H1 (cell line): ENCODE measurements at places on chromosomes 7 and 10. TPM values are rescaled to one million over a fixed set of nuclear protein-coding genes. Genes with fewer than 3 reads are reported as not detected.

DNA sequence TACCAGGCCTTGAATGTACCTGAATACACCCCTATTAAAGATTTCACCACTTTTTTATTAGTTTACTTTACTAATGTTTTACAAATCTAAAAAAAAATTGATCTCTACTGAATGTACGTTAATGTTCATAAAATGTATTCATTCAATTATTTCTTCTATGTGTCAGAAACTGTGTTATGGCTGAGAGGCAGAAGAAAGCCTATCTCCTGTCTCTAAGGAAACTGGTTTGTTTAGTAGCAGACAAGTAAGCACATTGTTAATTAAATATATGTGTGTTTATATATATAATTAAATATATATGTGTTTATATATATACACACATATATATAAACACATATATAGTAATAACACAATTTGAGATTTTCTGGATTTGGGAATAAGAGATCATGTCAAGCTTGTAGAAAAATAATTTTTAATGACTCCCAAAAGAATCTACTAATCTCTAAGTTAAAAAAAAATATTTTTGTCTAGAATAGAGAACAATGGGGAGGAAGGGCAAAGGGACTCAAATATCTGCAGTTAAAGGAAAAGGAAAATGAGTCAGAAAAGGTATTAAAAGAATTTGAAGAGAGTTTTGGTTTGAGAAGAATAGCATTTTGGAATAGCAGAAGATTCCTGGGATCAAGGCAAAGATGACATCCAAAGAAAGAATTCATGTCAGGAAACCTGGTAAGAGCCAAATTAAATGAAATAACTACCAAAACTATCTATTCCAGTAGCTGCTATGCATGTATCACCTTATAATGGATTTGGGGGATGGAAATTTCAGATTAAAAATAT is 92.1 kb downstream of the CH25H start:
- no peak for DNase-seq

GRCh38 chr10:78572565-78572964 is 496.2 kb upstream of the ZMIZ1 start:
- DNase-seq, result no peak

DNA sequence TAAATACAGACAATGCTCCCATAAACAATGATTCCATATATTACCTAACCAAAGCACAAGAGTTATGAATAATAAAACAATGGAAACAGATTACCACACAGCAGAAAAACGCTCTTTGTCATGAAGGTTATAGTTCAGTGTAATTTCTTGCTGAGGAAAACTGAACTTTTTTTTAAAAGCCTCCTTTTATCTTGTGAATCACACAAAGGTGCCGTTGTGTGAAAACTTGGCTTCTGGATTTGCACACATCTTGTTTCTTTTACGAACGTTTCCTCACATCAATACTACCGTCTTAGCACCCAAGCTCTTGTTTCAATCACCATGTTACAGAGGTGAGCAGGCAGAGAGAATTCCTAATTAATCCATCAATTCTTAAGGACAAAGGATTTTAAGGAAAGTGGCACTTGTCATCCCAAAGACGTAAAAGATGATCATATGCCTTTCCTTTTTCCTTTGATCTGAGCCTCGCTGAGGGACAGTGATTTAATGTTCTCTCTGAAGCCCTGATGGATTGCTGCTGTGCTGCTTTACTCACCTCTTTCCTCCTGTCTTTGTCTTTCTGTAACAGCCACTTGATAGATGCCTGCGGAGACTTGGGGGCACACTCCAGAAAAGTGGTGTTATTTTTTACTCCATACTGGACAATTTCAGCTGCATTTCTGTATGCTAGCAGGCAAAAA is 110.1 kb downstream of the CD36 start:
- no peak for DNase-seq

DNA sequence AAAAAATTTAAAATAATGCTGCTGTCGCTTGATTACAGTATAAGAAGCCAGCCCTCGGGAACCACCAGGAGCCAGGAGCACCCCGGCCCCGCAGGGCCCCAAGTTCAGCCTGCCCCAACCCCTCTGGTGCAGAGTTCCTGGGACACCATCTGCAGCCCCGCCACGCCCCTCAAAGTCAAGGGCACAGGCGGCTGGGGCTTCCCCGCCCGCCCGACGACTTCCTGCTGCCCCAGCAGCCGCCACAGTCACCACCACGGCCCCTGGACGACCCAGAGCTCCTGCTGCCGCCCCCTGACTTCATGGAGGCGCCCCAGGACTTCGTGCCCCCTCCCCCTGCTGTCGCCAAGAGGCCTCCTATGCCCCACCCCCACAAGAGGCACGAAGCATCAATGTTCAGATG is 103.6 kb upstream of the PDSS1 start:
- DNase-seq, result peak; percentile 49

GRCh38 chr7:38068461-38068860 is 109.6 kb upstream of the STARD3NL start:
- no peak for DNase-seq

DNA sequence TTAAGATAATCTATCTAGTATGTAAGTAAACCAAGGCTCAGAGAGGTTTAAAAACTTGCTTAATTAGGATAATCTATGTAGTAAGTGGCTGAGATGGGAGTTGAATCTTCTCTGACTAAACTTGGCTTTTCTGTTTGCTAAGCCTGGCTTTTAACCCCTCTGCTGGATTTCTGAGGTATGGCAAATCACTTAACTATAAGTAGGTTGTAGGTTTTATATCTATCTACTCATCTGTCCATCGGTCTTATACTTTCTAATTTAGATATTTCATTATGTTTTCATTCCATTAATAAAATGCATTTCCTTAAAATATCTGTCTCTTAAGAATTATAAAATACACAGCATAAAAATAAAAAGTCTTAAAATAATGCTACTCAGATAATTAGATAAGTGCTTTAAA is 59.4 kb downstream of the ST7 start:
- no peak for DNase-seq

- no peak for DNase-seq
Measured at GRCh38 chr7:29723599-29723998, 82.7 kb upstream of the WIPF3 start.

DNA sequence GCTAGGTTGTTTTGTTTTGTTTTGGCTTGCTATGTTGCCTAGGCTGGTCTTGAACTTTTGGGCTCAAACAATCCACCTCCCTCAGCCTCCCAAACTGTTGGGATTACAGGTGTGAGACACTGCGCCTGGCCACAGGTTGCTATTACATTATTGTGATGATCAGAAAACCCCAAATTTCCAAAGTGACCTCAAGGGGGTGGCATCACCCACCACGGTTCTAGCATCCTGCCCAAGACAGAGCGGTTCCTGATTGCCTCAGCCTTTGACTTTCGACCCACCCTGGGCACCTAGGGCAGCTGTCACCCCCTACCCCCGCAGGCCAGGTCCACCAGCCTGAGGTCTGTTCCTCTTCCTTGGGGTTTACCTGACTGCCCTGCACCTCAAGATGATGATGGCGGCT is 28.4 kb downstream of the SBDS start:
- DNase-seq, result no peak

- no peak for DNase-seq
Measured at GRCh38 chr7:27249724-27250556, 7.3 kb downstream of the EVX1 start.

DNA sequence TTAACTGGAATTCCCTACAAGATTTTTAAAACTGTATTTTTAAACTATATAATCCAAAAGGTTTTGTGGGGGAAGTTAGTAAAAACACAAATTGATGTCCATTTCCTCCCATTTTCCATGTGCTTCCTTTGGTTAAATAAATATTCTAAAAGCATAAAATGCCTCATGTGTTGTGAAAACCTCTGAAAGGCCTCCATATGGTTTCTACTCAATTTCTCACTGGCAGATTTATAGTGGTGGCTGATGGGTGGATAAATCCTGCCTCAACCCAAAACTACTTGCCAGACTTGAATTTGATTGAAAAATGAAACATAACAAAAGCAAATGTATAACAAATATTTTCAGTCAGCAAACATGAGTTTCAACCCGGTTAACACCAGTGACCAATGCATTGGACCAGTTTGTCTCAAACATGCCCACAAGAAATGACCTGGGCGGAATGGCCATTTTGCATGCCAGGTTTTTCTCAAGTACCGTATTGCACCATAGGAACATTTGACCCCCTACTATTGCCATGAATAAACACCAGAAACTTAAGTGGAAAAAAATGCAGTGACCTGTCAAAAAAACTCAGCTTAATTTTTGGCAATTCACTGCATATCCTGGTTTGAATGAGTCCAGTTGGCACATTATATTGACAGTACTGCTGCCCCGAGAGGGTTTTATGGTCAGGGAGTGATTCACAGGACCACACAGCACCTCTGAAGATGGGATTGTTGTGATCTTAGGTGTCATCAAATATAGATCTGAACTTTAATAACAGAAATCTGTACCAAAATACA is 454.6 kb upstream of the ANKRD30A start:
- no peak for DNase-seq

ICA1 gene
- 9.4 and 14.9 TPM in 2 replicates for polyA plus RNA-seq

NEUROG3 gene
- 0.45 and 0.55 TPM in 2 replicates for polyA plus RNA-seq

ELMO1 gene
- 14.1 and 21.0 TPM in 2 replicates for polyA plus RNA-seq

LAMTOR4 gene
- polyA plus RNA-seq, result 622 and 735 TPM in 2 replicates
